ENCODE measurements at places on chromosomes 2 and 18.

DNA sequence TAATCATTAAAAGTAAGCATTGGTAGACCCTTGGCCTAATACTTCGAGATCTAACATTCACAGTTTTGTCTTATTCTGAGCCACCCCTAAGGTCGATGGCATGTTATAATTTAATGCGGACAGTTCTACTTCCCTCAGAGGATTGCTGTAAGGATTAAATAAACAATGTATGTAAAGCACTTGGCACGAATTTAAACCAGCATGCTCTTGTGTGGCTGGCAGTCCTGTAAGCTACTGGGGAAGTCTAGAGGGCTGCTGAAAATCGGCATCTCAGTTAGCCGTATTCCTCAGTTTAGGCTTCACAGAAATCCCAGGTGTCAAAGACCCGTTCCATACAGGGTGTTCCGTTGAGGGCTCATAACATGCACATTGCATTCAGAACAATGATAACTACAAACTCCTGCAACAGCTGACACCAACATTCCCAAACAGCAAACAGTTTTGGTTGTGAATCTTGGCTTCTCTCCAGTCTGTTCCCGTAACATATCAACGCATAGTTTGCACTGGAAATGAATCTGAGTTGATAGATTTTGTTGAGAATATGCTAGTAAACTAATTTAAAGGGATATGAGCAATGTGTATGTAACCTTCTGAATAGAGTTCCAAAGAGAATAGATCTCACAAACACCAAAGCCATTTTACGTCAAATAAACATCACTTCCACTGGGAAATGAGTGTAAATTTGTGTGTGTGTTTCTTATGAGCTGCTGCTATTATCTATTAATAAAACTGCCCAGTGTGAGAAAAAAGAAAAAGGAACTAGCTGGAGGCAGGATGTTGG lies 52.2 kb upstream of the ACKR3 start:
- no peak for DNase-seq

GRCh38 chr18:35646449-35646848 lies 64.9 kb downstream of the GALNT1 start:
- no peak for DNase-seq

- no peak for DNase-seq
Observed at GRCh38 chr2:182999348-183000028, 38.8 kb downstream of the NCKAP1 start.

DNA sequence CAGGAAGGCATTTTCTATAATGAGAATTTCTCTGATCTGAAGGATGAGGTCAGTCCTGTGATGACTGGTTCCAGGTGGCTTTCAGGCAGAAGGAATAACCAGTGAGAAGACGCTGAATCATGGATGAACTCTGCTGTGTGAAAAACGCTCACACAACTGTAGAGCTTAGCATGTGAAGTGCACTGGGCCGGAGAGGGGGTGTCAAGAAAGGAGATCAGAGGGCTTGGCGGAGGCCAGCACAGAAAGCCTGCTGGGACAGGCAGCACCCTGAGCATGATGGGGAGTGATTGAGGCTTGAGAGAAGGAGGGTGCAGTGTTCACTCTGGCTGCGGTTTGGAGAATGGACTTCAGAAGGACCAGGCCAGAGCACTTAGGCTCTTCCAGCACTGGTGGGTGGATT lies 236.5 kb downstream of the TPGS2 start:
- DNase-seq = no peak
